ENCODE measurements at places on chromosomes 2 and 18. TPM values are rescaled to one million over a fixed set of nuclear protein-coding genes. Genes with fewer than 3 reads are reported as not detected.
A peak's percentile ranks its signal among the peaks of the same experiment; 100 is the strongest.

DNA sequence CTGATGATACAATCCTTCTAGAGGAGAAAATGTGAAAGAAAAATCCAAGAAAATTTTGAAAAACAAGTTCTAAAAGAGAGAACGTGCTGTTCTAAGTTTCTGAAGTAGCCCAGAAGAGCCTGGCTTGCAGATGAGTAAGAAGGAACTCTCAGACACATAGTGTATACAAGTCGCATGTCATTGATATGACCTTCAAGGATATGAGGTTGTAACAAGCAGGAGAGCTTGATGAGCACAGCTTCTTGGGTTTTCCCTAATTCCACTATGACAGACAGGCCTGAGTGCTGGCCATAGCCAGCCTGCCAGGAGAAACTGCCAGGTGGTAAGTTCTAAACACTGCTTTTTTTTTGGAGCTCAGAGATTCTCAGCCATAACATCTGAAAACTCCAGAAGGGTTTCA is 235.7 kb upstream of the SIX2 start:
- DNase-seq = peak; percentile 63

DNA sequence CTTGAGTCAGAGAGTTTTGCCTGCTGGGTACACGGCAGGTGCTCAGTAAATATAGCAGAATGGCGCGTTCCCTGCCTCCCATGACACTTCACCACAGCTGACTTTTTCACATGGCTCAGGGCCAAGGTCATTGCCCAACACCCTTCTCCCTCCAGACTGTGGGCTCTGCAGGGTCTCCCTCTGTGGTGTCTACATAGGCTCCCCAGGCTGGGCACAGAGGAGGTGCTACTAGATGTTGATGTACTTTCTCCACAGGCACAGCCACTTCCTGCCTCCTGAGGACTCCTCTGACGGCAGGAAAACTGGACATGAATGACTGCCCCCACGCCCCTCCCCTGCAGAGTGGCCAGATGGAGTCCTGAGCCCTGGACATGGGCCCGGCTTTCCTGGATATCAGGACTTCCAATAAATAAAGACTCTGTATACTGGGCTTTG is 4.2 kb downstream of the CHCHD5 start:
- no peak for DNase-seq

DNA sequence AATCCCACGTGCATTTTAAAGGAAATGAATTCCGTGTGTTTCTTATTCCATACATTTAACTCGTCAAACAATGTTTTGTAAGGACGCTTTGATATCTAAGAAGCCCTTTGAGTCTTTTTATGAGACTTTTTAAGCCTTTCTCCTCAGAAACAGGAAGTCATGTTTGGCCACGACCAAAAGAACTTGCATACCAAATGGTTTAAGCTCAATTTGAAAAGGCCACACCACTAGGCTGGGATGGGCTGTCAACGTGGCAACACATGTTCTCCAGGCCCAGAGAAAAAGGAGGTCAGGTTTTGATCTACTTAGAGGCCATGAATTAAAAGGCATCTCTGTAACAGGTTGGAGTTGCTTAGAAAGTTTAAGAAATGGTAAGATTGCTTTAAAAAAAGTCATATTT is 441.8 kb downstream of the CMPK2 start:
- DNase-seq = peak; percentile 10

DNA sequence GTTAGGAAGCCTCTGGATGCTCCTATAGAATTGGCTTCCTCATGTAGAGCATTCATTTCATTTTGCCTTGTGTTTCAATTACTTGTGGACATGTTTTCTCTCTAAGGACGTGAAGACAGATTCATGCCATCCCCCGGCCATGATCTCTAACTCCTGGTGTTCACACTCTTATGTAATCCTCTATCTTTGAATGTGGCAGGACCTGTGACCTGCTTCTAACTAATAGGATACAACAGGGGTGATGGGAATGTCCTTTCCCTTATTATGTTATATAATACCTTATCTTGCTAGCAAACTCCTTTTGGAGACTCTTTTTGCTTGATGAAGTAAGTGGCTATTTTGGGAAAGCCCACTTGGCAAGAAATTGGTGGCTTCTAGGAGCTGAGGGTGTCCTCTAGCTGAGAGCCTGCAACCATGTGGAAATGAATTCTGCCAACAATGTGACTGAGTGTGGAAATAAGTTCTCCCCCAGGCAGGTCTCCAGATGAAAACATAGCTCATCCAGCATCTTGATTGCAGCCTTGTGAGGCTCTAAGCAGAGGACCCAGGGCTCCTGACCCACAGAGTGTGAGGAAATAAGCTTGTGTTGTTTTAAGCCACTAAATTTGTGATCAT is 13.8 kb downstream of the DPYSL5 start:
- DNase-seq = no peak

GRCh38 chr2:760001-760400 is 82.8 kb upstream of the TMEM18 start:
- DNase-seq = no peak

- DNase-seq = peak; percentile 96
Observed at GRCh38 chr2:98560256-98560771, 48.0 kb downstream of the COA5 start.

DNA sequence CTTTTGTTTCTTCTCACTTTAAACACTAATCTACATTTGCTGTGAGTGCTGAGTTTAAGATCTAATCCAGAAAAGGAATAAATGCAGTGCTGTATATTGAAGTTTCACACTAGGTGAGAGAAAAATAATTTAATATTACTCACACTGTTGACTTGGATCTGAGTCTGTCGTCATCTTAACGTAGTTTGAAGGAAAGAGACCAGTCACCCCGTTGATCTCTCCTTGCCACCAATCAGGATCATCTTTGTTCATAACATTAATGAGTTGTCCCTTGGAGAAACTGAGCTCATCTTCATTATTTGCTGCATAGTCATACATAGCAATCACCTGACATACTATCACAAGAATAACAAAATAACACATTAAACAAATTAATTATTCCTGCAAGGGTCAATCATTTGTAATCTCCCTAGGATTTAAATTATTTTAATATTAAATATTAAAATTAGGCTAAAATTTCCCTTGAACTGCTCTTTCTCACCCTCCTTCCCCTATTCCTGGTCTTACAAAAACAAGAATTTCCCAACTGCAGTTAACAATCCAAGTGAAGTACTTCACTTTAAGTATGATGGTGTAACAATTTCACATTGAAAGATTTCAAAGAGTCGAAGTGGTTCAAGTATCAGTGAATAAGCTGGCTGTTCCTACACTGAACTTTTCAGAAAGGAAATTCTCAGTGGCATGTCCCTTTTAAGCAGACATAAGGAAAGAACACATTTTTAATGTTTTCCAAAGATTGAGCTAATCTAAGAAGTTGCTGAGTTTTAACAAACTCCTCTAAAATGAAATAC is 71.3 kb downstream of the FAM228A start:
- peak; percentile 59 for DNase-seq

GRCh38 chr2:97953853-97954252 is 41.9 kb downstream of the TMEM131 start:
- no peak for DNase-seq

DNA sequence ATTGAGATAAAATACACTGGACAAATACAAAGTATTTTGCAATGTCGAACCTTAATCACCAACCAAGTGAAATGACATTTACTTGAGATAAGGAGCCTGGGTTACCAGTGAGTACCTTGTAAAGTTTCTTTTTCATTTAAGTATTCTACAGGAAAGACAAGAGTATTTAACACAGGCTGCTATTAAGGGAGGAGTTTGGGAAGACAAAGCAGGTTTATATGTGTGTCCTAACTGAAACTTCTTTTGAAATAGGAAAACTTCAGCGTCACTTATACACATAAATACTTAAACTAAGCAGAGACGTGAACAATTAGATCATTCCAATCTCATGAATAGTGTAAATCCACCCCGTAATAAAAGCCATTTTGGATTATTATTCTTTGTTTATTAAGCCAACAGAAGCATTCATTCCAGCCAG is 126.7 kb upstream of the CYP26B1 start:
- DNase-seq = peak; percentile 20

- DNase-seq = no peak
Observed at GRCh38 chr18:26865557-26865956, at the start of gene AQP4. AQP4 (minus strand) TSS chr18:26865707; CDS start chr18:26865689, 18 bp downstream.

- DNase-seq = no peak
Observed at GRCh38 chr2:237669283-237669627, 41.9 kb downstream of the LRRFIP1 start.

DNA sequence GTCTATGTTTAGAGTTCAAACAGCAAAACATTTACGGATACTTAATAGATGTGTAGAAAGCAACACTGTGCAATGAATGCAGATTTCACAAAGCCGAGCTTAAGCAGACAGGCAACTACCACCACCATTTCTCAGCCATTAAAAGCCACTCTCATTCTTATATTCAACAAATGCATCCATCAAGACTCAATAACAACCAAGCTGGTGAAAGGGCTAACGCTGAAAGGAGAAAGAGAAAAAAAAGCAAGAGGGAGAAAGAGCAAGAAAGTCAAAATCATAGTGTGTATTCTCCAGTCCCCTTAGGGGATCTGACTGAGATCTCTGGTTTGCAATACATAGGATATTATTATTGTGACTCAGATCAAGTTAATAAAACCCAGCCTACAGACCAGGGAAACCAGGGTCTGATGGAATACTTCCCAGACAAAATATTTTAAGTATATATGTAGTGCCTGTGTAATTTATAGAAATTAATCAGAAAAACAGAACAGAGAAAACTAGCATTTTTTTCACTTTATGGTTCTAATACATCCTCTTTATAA is 14.1 kb downstream of the SATB2 start:
- peak; percentile 62 for DNase-seq

- no peak for DNase-seq
Observed at GRCh38 chr2:119291588-119292167, 68.0 kb downstream of the STEAP3 start.

- DNase-seq = peak; percentile 43
Observed at GRCh38 chr2:237686659-237687136, 59.3 kb downstream of the LRRFIP1 start.

DNA sequence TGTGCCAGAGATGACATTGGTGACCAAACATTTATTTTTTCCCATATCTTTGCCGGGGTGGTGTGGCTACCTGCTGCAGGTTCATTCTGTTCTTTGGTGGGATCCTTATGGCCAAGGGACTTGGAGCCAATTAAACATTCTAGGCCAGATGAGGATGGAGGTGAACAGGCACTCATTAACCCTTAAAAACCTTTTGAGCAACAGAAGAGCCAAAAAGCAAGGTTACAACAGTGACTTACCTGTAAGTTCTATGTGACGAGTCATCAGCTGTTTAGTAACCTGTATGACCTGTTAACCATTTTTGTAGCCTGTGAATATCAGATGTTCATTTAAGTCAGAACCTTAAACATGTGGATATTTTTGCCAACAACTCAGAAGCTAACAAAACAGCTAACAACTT is 105.6 kb downstream of the XRCC5 start:
- no peak for DNase-seq

DNA sequence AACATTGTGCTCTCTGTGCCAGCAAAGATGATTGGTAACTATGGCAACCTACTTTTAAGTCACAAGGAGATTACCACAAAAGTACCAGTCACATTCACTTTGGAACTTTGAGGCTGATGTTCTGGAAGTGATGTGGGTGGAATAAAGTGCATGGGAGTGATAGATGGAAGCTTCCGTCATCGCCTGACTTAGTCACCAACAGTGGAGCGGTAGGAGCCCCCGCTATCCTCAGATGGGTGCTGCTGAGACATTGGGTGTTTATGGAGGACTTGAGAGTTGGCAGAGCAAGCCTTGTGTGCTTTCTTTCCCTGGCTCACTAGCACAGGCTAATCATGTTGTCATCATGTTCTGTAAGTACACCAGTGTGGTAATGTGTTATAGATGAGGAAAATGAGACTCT is 4.6 kb downstream of the PPP1R7 start:
- peak; percentile 77 for DNase-seq

- DNase-seq = no peak
Observed at GRCh38 chr18:55635439-55635838, 47.4 kb upstream of the TCF4 start.

DNA sequence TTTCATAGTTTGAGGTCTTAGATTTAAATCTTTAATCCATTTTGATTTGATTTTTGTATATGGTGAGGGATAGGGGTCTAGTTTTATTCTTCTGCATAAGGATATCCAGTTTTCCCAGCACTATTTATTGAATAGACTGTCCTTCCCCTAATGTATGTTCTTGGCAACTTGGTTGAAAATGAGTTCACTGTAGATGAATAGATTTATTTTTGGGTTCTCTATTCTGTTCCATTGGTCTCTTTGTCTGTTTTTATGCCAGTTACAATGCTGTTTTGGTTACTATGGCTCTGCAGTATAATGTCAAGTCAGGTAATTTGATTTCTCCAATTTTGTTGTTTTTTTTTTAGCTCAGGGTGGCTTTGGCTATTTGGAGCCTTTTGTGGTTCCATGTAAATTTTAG is 5.9 kb downstream of the FAM171B start:
- no peak for DNase-seq

GRCh38 chr2:46776687-46777327 is 138.8 kb downstream of the MCFD2 start:
- DNase-seq = peak; percentile 79

DNA sequence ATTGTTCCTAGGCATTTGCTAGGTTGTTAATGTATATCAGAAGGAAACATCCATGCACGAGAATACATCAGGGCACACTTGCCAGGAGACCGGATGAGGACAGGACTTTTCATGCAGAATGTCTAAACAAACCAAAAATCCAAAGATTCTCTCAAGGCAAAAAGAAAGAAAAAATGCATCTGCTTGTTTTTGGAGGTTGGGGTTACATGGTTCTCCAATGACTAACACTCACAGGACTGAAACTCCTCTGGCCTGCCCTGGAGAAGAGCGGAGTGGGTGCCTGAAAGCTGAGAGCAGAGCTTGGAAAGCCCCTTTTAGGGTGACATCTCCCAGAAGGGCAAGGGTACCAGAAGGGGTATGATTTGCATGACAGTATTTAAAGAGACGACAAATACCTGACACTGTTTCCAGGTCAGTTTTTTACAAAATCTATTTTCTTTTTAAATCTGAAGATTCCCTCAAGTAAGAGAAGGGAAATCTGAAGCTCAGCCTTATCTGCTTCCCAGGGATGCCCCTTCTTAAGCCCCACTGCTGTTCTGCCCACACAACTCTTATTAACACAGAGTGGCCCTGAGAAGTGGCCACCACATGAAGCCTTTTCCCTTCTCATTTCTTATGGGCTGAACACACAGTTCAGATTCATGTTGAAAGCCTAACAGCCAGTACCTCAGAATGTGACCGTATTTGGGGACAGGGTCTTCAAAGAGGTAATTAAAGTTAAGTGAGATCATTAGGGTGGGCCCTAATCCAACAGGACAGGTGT is 216.4 kb downstream of the STK39 start:
- peak; percentile 95 for DNase-seq

The GALNT14 gene
- not detected for total RNA-seq

The IMPA2 gene
- total RNA-seq = 5.4 TPM

The TMEM198 gene
- 0.18 TPM for total RNA-seq

The DLGAP1 gene
- under 0.01 TPM for total RNA-seq

The STAT4 gene
- 0.28 TPM for total RNA-seq

The TANC1 gene
- 12.9 TPM for total RNA-seq

The ORC2 gene
- total RNA-seq = 10.0 TPM

The UBE2E3 gene
- total RNA-seq = 106 TPM

The EFHD1 gene
- not detected for total RNA-seq

Data from IMR-90 (cell line).